ENCODE measurements at places on chromosomes 7 and 10. TPM values are rescaled to one million over a fixed set of nuclear protein-coding genes. Genes with fewer than 3 reads are reported as not detected.

The PAPSS2 gene
- total RNA-seq, result 13.3 TPM

DNA sequence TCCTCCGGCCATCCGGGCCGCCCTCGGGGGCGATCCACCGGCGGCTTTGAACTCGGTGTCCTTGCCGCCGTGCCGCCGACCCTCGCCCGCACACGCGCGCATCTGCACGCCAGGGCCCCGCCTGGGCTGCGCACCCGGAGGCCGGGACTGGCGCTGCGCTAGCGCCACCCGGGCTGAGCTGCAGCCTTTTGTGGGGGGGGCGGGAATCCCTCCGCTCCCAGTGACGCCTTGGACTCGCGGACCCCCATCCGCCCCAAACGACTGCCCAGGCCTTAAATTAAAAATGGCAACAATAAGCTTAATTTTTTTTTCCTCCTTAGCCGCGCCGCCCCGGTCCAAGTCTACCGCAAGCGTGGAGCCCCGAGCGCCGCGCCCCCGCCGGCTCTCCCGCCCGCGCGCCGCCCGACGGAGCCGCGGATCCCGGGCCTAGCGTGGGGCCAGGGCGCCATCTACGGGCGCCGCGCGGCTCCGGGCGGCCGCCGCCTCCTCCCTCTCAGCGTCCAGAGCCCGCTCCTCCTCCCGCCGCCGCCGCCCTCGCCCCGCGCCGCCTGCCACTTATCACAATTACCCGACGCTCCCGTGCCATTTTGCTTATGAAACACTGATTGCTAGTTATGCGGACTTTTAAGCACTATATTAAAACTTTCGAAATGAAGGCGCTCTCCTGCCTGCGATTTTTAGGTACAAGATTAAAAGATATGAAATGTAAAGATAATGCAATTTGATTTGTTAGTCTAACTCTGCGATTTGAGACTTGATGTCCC lies 7.5 kb upstream of the EBF3 start:
- H3K36me3 ChIP-seq, result no peaks in the 10 kb centered on the region
- no peak for DNase-seq
- H3K27ac ChIP-seq, result no peak overlapping the region

- no peaks in the 10 kb centered on the region for H3K4me1 ChIP-seq
- no peaks in the 10 kb centered on the region for H3K27me3 ChIP-seq
- no peak overlapping the region for H3K4me3 ChIP-seq
- no peak overlapping the region for H3K27ac ChIP-seq
- no peak for DNase-seq
Measured at GRCh38 chr7:68488341-68489060, 1109.8 kb upstream of the AUTS2 start.

DNA sequence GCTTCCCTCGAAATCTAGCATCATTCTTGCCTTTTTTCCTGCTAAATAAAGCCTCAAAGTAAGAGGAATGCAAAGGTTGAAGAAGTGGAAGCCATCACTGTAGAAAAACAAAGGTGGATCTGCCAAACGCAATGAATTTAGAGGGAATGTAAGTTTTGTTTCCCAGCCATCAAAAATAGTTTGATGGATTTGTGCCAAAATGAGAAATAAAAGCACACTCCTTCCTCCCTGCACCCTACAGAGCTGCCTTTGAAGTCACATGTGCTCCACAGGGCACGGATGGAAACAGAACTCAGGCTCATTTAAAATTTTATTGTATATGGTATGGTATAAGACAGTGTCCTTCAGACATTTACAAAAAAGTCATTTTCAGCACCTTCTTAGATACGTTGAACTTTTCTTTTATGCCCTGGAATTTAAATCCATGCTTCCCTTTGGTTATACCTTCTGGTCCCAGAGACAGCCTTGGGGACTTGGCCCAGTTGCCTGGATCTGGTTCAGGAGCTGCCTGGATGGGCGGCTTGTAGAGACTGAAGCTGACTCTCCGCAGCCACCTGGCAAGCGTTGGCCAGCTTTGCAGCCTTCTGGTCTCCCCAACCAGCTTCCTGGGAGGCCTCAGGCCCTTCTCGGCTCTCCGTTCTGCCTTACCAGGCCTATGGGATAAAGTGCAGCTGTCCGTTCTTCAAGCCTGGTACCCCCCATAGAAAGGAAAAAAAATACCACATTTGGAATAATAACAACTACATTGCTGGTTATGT lies 228.5 kb upstream of the NEBL start:
- no peak overlapping the region for H3K4me3 ChIP-seq
- DNase-seq, result no peak
- H3K4me1 ChIP-seq, result no peaks in the 10 kb centered on the region

GRCh38 chr7:117092785-117093184 lies 139.5 kb downstream of the ST7 start:
- no peak for DNase-seq
- H3K4me3 ChIP-seq, result no peak overlapping the region
- no peaks in the 10 kb centered on the region for H3K4me1 ChIP-seq
- H3K27me3 ChIP-seq, result no peaks in the 10 kb centered on the region

GRCh38 chr7:106485031-106485551 lies 175.9 kb downstream of the CCDC71L start:
- H3K27me3 ChIP-seq, result no peaks in the 10 kb centered on the region
- DNase-seq, result no peak
- no peak overlapping the region for H3K4me3 ChIP-seq
- H3K4me1 ChIP-seq, result peaks cover 24% of the 10 kb centered on the region
- no peaks in the 10 kb centered on the region for H3K36me3 ChIP-seq

DNA sequence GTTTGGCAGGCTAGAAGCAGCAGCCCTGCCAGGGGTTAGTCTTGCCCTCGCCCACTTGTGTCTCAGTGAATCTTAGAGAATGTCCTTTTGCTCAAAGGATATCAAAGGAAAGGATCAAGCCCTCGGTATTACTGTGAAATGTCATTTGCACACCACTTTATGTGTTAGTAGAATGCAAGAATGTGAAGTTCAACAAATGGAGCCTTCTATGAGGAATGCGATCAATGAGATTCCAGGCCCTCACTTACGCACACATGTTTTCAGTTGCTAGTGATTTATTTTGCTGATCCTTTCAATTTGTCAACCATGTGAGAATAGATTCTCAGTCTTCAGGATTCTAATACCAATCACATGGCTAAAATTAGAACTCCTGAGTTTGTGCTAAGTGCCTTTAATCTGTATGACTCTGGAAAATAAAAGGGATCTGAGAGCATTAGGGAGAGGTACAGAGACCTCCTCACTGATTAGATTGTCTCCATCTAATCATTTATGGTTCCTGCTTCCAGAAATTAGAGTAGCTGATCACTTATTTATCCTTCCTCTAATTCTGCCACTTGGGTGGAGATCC lies 123.0 kb upstream of the SP4 start:
- no peak overlapping the region for H3K27ac ChIP-seq
- H3K36me3 ChIP-seq, result no peaks in the 10 kb centered on the region
- H3K27me3 ChIP-seq, result no peaks in the 10 kb centered on the region
- no peak for DNase-seq

DNA sequence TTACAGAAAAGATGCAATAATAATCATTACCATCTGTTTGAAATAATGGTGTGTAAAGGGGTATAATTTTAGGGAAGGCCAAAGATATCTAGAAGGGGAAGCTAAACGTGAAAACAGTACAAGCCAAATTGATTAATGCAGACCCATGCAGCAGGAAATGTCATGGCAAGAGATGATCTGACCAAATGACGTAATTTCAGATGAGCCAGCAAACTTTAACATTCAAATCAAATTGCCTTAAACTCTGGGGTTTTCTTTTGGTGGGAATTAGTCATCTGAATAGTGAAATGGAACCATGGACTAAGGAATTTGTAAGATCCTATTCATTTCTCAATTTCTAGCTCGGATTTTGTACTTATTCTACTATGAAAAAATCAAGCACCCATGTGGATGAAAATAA lies 21.4 kb upstream of the SCIN start:
- H3K4me1 ChIP-seq, result no peaks in the 10 kb centered on the region
- DNase-seq, result no peak
- H3K4me3 ChIP-seq, result no peak overlapping the region
- no peak overlapping the region for H3K27ac ChIP-seq
- H3K27me3 ChIP-seq, result no peaks in the 10 kb centered on the region

DNA sequence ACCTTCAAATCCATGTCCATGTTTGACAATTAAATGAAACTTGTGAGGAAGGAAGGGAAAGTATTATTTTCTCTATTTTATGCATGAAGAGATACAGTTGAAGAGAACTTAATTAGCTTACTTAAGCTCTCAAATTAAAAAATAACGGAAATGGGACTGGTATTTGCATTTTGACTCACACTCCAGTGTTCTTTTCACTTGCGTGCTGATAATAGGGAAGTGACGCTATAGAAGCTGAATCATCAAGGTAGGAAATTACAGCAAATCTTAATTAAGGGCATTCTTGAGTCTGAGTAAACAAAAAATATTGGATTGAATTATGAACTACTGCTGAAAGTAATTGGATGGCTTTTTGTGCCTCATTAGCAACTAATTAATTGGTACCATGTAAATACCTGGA lies 44.0 kb upstream of the NPVF start:
- no peak overlapping the region for H3K4me3 ChIP-seq
- no peak for DNase-seq
- H3K27me3 ChIP-seq, result no peaks in the 10 kb centered on the region

GRCh38 chr7:144508702-144509101 lies 105.2 kb upstream of the NOBOX start:
- no peak for DNase-seq
- no peaks in the 10 kb centered on the region for H3K4me1 ChIP-seq
- H3K27ac ChIP-seq, result no peak overlapping the region
- H3K36me3 ChIP-seq, result no peaks in the 10 kb centered on the region
- no peak overlapping the region for H3K4me3 ChIP-seq

DNA sequence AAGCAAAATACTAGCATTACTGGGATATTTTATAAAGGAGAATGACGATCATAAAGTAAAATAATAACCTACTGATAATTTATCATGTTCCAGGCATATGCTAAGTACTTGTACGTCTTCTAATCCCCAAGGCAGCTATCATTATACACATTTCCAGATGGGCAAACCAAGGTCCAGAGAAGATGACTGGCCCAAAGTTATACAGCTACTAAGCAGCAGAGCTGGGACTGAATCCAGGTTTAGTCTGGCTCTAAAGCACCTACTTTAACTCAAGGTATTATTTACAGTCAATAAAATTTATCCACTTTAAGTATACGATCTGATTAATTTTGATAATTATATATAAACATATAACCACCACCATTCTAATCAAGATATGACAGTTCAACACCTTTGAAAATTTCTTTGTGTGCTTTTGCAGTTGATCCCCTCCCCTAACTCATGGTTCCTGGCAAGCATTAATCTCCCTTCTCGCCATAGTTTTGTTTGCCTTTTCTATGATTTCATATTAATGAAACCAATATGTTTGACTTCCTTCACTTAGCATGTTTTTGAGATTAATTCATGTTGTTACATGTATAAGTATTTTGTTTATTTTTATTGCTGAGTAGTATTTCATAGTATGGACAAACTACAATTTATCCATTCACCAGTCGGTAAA lies 126.7 kb downstream of the CPEB3 start:
- H3K36me3 ChIP-seq, result peaks cover 31% of the 10 kb centered on the region
- H3K27me3 ChIP-seq, result no peaks in the 10 kb centered on the region
- DNase-seq, result no peak
- H3K4me3 ChIP-seq, result no peak overlapping the region
- H3K4me1 ChIP-seq, result no peaks in the 10 kb centered on the region

- H3K27me3 ChIP-seq, result no peaks in the 10 kb centered on the region
- no peak for DNase-seq
- no peaks in the 10 kb centered on the region for H3K36me3 ChIP-seq
- no peak overlapping the region for H3K4me3 ChIP-seq
- no peak overlapping the region for H3K27ac ChIP-seq
Measured at GRCh38 chr10:132205650-132206376, 19.1 kb downstream of the DPYSL4 start.

DNA sequence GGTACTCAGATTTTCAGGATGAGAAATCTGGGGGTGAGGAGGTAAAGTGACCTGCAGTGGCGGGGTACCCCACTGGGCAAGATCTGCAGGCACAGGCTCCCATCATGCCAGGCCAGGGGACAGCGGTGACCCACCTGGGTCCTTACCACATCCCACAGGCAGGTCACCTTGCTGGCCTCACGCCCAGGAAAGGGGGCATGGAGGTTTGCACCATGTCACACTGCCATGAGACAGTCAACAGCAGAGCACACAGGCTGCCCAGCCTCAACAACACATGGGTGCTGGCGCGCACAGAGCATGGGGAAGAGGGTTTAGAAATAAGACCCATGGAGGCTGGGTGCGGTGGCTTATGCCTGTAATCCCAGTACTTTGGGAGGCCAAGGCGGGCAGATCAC lies 914 bp downstream of the PKD1L1 start:
- DNase-seq, result no peak
- no peak overlapping the region for H3K4me3 ChIP-seq
- H3K27me3 ChIP-seq, result no peaks in the 10 kb centered on the region
- peak overlapping the region; percentile 75 for H3K27ac ChIP-seq
- peaks cover 4% of the 10 kb centered on the region for H3K4me1 ChIP-seq
- H3K36me3 ChIP-seq, result no peaks in the 10 kb centered on the region
